ENCODE measurements at places on chromosomes 2 and 18.

DNA sequence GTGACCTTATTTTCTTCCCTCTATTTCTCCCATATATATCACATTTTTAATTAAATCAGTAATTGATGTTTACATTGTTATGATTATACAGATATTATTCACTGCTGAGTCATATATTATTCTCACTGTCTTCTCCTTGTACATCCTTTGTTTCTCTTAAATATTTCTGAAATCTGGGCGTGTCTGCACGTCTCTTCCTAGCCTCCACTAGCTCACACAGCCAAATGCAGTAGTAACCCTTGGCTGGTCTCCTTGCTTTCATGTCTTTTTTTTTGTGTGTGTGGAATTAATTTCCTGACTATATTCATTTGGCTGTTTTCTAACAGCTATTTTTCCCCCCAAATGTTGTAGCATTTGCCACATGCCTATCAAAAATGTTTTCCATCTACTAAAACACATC is 15.8 kb downstream of the CCNYL1 start:
- DNase-seq, result no peak

DNA sequence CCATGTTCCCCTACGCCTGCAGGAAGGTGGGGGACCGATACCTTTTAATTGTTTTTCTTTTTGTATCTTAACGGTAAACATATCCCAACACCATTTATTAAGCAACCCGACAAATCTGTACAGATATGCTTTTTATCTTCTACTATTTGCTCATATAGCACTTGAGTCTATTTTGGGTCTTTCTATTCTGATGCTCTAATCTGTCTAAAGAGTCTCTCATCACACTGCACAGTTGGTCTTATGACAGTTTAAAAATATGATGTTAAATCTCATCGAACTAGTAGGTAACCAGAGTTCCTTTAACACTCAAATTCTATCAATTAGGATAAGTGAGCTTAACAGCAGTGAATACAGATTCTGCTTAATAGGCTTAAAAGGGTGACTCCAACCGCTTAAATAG is 111.6 kb downstream of the SOCS6 start:
- DNase-seq, result no peak

DNA sequence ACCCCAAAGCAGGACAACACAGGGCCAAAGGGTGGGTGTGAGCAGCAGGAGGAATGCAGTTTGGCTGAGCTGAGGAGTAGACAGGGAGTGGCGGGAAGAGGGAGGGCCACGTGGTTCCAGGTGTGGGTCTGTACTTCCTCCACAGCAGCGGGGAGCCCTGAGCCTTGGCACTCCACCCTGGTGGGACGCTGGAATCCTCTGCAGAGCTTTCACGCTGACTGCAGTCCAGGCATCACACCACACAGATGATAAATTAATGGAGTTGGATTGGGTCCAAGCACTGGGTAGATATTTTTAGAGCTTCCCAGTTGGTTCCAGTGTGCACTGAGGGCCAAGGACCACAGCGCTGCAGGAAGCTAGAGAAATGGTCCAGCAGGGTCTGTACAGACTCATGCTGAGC is 67.0 kb upstream of the TMEM200C start:
- DNase-seq, result no peak

GRCh38 chr2:112841295-112842044 is 4.9 kb upstream of the IL1B start:
- no peak for DNase-seq

DNA sequence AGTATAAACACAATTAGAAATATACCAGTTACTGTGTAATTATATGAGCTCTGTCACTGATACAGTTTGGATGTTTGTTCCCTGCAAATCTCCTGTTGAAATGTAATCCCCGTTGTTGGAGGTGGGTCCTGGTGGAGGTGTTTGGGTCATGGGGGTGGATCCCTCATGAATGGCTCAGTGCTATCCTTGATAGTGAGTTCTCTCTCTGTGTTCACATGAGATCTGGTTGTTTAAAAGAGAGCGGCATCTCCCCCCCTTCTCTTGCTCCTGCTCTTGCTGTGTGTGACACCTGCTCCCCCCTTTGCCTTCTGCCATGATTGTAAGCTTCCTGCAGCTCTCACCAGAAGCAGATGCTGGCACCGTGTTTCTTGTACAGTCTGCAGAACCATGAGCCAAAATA is 24.1 kb downstream of the MTX2 start:
- no peak for DNase-seq

- no peak for DNase-seq
Observed at GRCh38 chr2:192124571-192124970, 70.2 kb downstream of the TMEFF2 start.

DNA sequence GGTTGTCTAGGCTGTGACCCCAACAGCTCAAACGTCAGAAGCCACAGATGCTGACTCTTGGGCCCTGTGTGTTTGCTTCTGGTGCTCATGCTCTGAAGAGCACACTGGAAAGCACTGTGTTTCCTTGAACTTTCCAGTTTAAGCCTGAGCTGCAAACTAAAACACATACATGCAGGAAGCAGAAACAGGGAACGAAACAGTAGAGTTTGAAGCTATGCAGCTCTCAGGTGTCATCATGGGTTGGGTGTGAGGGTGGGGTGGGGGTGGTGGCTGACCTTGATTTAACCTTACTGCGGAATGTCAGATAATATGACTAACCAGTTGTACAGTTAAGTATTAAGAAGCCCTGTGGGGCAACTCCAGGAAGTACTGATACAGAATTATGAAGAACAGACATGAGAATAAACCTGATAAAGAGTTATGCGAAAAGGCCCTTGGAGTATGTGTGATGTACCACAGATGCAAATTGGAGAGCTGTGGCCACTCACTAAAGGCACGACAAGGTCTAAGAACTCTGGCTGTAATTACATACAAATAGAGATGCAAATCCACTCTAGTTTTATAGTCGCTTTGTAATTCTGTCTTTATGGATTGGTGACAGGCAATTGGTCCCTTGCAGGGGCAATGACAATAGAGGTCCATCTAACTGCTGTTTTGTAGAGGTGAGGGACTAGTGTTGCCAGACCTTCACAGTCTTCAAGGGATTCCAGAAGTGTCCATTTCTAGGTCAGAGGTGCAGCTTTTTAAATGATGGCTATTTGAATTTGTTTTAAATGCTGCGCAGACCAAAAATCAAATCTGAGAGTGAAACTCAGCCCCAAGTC is 273.1 kb downstream of the NAPG start:
- DNase-seq, result no peak

- DNase-seq, result no peak
Observed at GRCh38 chr2:152387041-152387440, 52.1 kb downstream of the FMNL2 start.

- no peak for DNase-seq
Observed at GRCh38 chr2:223474893-223475292, 127.3 kb downstream of the SCG2 start.

DNA sequence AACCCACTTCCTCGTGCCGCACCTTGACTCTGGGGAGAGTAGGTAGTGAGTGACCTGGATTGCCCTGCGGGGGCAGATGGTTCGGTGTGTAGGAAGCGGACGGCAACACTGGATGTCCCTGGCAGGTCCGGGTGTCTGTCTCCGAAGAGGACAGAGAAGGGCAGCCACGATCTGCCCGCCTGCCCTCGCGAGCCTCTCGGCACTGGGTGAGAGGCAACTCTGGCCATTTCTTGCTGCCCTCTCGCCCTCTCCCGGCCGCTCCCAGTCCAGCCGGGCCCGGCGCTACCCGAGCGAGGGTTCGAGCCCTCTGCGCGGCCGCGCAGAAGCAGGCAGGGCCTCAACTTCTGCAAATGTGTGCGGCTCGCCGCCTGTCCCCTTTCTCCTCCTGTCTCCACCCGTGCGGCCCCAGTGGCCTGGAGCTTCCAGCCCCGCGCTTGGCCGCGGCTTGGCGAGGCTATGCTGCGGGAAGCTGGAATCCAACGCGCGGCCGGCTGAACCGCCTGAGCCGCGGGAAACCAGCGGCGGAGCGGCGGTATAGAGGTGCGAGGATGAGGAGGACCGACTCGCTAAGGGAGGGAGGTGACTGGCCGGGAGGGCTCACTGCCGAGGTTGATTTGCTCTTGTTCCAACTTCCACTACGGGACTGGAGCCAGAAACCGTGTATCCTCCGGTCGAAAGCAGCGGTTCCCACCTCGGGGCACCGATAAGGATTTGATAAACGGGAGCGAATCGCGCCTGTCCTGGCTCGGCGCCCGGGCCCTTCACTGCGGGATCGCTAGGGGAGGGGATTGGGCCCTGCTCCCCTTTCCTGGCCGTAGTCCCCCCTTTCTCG is 1.5 kb downstream of the EPAS1 start:
- DNase-seq, result no peak

- no peak for DNase-seq
Observed at GRCh38 chr2:68319398-68320117, at the start of gene CNRIP1. TSS of gene CNRIP1 (minus strand) at chr2:68319949. CDS start at chr2:68319400, 549 bp downstream.

DNA sequence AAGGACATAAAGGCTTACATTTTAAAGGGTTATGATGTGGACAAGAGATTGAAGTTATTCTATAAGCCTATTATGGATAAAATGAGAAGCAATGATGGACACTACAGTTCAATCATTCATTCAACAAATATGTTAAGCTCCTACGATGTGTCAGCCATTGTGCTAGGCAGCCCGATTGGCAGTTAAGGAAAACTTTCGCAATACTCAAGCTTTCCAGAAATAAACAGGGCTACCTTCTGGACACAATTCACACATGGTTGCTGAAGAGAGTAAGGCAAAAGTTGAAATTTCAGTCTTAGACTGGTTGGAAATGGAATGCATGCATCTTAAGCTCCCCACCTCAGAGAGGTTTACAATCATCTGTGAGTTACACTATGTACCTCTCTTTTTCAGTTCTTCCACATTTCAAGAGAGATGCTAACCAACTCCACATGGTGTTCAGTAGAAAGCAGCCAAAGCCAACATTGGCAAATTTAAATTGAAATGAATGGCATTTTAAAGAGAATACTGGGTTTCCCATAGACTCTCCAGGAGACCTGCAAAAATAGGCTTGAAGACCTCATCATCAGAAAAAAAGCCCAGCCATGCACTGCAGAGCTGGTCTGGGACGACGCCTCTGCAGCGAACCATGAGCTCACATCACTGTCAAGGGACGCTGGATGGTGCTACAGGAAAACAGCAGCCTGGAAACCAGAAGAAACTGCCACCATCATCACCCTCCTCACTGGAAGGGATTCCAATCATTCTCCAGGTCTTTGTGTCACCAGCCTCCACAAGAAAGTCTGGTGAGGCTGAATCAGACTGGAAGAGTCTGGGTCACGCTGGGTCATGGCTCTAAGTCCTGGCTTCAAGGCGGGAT is 276.3 kb downstream of the AFF3 start:
- no peak for DNase-seq

DNA sequence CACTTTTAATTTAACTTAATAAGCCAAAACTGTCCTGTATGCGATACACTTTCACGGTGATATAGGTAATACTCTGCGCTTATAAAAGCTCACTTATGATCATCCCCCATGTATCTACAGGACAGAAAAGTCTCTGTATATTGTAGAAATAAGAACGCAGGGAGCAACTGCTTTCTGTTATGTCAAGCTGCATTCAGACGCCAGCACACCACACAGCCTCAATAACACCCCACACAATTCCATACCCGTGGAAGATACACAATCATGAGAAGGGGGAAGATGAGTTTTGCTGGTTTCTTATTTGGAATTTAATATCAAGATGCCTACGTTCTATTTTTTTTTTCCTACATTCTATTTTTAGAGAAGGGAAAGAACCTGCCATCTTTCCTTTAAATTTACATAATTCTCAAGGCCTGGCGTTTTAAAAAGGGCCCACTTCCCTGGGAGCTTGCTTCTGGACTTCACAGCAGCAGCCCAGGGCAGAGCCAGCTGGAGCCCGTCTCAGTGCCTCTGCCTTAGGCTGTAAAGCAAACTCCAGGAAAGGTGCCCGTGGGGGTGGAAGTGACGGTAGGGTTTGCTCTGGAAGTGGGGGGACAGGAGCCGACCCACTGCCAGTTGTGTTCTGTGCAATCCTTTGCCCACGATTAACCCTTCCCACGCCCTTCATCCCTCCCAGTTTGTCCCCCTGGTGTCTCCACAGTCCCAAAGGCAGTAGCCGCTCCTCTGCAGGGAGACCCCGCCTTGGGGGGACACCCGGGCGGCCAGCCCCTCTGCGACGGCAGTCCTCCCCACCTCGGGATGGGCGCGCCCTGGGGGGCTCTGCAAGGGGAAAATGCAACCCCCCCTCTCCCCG is 5.3 kb downstream of the PTGR3 start:
- DNase-seq, result no peak

DNA sequence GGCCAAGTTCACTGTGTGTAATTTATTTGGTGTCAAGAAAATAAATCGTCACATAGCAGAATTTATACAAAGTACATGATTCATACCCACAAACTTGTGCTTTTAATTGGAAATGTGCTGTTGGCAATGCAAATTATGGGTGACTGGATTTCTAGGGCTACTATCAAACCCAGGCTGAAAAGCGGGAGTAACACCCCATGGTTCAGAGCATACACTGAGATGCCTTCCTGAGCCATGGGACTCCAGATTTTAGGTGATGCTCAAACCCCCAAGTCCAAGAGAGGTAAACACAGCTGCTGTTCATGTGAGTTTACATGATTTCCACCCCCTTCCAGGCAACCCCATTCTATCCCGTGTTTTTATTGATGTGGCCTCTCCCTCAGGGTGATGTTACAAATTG is 565.9 kb upstream of the ID2 start:
- no peak for DNase-seq

GRCh38 chr2:215917953-215918620 is 95.3 kb downstream of the MREG start:
- no peak for DNase-seq

- DNase-seq, result no peak
Observed at GRCh38 chr18:11885278-11885947, 22.7 kb downstream of the MPPE1 start.

DNA sequence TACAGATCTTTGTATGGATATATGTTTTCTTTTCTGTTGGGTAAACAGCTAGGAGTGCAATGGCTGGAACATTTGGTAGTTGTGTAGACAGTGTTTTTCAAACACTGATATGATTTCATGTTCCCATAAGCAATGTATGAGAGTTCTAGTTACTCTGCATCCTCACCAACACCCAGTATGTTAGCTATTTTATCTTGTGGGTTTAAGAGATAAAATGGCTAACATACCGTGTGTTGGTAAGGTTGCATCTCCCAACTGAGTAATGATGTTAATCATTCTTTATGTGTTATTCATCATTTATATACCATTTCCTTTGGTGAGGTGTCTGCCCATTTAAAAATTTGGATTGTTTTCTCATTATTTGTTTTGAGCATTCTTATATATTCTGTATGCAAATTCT is 65.7 kb downstream of the LYPD6B start:
- no peak for DNase-seq

GRCh38 chr18:33239298-33239697 is 201.2 kb downstream of the CCDC178 start:
- DNase-seq, result no peak
